ENCODE measurements at places on chromosomes 6 and 20.

DNA sequence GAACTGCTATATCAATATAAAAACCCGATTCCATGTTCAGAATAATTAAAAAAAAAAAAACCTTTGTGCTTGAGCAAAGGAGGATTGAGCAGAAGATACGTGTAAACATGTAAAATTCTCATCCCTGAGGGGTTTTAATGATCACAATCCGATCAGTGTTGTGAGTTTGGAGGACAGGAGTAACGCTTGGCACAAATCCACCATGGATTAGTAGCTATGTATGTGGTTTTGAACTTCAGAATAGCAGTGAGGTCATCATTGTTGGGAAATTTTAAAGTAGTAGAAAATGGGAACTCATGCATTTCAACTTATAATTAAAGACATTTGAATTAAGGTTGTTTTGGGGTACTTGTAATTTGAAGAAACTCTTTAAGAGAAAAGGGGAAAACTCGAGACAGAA lies 203.2 kb downstream of the RPS12 start:
- no peak for DNase-seq

DNA sequence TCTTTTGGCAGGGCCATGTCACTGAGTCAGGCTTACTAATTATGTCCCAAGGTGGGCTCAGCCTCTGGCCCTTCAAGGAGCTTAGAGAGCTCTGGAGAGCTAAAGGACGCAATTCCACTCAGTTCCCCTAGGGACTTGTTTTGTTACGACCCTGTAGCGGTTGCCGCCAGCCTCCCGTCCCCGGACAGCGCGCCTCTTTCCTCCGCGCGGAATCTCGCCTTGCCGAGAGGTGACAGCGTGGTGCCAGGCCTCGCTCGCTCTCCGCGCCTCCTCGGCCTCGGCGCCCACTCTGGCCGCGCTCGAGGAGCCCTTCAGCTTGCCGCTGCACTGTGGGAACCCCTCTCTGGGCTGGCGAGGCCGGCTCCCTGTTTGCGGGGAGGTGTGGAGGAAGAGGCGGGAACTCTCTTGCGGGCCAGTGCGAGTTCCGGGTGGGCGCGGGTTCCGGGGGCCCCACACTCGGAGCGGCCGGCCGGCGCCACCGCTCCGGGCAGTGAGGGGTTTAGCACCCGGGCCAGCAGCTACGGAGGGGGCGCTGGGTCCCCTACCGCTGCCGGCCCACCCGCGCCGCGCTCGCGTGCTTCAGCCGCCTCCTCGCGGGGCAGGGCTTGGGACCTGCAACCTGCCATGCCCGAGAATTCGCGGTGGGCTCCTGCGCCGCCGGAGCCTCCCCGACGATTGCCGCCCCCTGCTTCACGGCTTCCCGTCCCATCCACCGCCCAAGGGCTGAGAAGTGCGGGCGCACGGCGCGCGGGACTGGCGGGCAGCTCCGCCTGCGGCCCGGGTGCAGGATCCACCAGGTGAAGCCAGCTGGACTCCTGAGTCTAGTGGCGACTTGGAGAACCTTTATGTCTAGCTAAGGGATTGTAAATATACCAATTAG lies 9.9 kb upstream of the ZNF311 start:
- no peak for DNase-seq

DNA sequence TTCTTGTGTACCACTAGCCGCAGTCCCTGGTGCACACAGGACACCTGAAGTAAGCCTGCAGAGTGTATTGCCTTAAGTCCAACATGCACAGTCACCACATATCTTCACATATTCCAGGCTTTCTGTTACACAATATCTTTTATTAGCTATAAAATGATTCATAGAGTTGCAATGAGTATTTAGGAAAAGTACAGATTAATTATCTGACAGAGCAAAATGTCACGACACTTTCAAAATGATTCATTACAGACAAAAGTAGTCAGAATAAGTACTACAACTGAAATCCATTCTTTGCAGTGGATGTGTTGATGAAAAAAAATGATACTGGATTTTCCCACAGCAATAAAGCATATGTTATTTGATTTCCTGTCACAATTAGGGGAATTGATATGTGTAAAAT lies 199.5 kb upstream of the ASCC3 start:
- DNase-seq = no peak

GRCh38 chr6:93307505-93308409 lies 111.6 kb downstream of the EPHA7 start:
- no peak for DNase-seq

GRCh38 chr6:37121556-37121955 lies 48.4 kb upstream of the PIM1 start:
- DNase-seq = no peak

GRCh38 chr20:24381886-24382285 lies 87.5 kb upstream of the SYNDIG1 start:
- DNase-seq = no peak

DNA sequence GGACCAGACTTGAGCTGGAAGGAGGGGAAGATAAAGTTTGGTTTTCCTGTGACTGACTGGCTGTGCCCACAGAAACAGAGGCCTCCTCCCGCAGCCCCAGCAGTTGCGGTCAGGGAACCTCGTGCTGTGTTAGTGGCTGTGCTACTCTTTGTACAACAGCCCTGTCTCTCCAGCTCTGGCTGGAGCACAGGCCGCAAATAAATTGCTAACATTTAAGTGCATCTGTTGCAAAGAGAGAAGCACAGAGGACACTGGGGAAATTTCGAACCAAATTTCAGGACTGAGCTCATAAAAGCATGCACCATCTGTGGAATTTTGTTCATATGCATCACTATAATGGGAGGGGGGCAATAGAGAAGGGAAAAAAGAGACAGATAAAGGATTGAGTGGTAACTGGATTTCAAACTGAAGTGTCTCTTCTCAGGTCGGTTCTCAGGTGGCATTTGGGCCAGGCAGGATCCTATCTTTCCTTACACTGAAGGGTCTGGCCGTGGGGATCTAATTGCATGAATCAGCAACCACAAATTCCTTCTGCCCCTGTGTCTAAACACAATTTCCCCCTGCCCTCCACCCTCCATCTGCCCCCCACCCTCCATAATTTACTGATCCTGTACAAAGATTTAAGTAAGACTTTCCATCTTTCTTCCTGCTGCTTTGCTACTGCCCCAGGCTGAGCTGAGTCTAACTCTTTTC lies 88.9 kb upstream of the ATXN1 start:
- DNase-seq = no peak

DNA sequence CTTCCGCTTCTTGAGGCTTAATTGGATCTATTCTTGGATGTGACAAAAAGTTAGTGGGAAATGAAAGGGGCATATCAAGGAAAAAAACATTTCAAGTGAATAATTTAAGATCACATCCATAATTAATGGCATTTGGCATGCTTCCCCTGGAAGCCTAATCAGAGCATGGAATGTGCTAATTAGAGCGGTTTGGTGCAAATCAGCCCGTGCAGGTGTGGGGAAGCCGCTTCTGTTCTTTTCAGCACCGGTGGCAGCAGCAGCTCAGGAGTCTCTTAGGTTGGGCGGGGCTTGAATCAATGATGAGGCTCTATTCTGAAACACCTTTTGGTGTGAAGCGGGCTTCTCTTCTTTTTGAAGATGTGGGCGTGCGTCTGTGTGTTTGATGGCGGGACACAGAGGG lies 301.2 kb downstream of the LRFN2 start:
- no peak for DNase-seq

DNA sequence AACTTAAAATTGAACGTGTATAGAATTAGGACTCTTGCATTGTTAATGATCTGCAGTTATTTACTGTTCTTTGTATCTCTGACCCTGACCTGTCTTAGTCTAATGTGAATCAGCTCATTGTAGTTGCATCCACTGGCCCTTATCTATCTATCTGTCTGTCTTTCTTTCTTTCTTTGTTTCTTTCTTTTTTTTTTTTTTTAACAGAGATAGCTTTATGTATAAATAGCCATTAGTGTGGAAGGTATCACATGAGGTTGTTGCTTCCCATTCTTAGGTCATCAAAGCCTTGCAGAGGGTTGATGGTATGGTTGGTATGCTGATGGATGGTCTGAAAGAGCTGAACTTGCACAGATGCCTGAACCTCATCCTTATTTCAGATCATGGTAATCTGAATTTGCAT lies 59.9 kb downstream of the ENPP1 start:
- DNase-seq = no peak

- no peak for DNase-seq
Observed at GRCh38 chr20:24565835-24566351, 96.5 kb downstream of the SYNDIG1 start.

- DNase-seq = no peak
Observed at GRCh38 chr20:63378626-63379025, 17.5 kb upstream of the CHRNA4 start.

- DNase-seq = no peak
Observed at GRCh38 chr6:83921315-83921714, 61.8 kb downstream of the CYB5R4 start.

DNA sequence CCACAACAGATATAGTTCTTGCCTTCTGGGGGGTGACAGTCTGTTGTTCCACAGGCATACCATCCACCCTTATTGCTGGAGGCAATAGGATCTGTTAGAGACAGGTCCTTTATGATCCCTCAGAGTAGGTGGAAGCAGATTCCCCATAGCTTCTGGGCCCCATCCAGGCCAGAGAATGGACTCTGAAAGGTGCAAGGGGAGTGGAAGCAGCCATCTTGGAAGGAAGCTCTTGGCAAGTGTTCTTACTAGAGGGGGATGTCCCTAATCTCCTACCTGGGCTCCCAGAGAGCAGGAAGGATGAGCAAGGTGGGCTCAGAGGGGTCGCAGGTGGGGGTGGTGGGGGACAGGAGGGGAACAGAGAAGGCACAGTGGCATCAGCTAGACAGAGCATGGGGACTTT lies 33.4 kb downstream of the CEBPB start:
- no peak for DNase-seq

- DNase-seq = no peak
Observed at GRCh38 chr20:56631318-56631989, 2.3 kb downstream of the TFAP2C start.

- no peak for DNase-seq
Observed at GRCh38 chr20:1273366-1273765, 7.3 kb downstream of the SNPH start.

- DNase-seq = no peak
Observed at GRCh38 chr6:166270706-166271375, 37.4 kb downstream of the PRR18 start.

DNA sequence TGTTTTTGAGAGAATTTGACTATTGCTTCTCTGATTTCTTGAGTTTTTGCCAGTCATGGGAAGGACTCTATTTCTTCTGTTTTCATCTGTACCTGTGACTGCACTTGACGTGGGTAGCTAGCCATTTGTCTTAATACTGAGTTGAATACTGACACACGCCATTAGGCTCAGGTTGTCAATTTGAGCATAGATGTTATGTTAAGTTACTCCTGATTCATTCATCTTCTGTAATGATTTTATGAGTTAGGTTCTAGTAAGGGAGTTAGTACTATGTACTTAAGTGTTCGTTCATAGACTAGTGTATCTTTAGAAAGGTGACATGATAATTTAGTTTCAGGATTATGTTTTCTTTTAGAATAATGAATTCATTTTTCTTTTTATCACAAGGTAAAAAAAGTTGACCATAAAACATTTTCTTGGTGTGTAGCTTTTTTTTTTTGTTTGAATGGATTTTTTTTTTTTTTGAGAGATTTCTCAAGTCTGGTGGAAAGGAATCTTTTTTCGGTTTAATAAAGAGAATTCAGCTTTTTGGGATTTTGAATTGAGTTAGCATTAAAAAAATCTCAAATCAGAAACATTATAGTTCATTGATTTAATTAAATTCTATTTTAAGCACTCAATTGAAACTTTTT lies 1.7 kb downstream of the AFDN start:
- no peak for DNase-seq

DNA sequence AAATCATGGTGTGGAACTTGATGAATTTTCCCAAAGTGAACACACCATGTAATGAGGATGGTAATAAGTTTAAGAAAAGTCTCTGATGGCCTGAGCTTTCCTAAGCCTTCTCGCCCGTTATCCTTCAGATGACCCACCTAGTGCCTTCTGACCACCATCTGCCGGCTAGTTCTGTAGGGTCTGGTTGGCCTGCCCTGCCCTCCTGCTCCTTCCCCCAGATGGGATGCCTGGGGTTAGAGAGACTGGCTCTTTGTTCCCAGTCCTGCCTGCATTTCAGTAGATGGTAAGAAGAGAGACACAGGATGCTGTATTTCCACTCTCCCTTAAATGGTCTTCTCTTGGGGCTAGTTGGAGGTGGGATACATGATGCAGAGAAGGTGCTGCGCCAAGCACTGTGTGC lies 43.0 kb downstream of the TIAM2 start:
- DNase-seq = no peak

DNA sequence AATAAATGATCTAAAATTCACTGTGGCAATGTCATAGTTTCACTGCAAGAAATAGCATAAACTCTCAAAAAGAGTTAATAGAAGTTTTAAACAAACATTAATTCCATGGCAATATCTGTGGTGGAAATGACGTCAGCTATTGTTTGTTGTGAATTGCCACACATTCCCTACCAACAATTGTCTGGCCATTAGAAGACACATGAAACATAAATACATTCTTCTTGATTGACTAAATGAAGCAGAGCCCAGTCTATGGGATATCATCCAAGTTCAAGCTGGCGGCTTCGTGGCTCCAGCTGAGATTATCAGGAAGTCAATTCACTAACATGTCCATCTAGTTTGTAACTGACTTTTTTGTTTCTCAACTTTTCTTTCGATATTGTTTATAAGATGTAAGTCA lies 369.0 kb downstream of the ARHGAP18 start:
- DNase-seq = no peak

DNA sequence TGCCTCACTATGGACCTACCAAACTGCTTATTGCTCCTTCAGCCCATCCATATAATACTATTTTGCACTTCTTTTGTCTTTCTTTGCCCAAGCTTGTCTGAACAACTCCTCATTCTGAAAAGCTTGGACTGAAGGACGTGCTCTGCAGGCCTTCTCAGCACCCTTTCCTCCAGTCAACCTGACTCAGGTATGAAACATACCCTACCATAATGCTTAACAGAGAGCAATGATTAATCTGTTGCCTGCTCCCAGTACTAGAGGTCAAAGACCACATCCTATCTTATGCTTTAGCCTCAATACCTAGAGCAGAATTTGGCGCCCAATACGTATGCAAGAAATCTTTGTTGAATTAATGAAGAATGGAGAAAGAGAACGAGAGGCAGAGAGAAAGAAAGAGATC lies 55.2 kb downstream of the ATXN1 start:
- no peak for DNase-seq

- DNase-seq = no peak
Observed at GRCh38 chr20:42603655-42604054, 586.1 kb downstream of the PTPRT start.

Measured in cortex of kidney (tissue), 1 donor.